ENCODE measurements at places on chromosomes 5 and 9.

- DNase-seq = no peak
Measured at GRCh38 chr9:136239135-136239982, 6.3 kb downstream of the QSOX2 start.

GRCh38 chr5:176536132-176536901 is 885 bp downstream of the RNF44 start:
- no peak for DNase-seq

GRCh38 chr9:98207606-98208005 is 15.2 kb upstream of the CORO2A start:
- DNase-seq = no peak

- no peak for DNase-seq
Measured at GRCh38 chr5:141760193-141760592, 78.2 kb upstream of the ARAP3 start.

GRCh38 chr9:126700296-126700695 is 86.6 kb downstream of the LMX1B start:
- no peak for DNase-seq

- no peak for DNase-seq
Measured at GRCh38 chr5:154386952-154387629, 58.7 kb upstream of the SAP30L start.

DNA sequence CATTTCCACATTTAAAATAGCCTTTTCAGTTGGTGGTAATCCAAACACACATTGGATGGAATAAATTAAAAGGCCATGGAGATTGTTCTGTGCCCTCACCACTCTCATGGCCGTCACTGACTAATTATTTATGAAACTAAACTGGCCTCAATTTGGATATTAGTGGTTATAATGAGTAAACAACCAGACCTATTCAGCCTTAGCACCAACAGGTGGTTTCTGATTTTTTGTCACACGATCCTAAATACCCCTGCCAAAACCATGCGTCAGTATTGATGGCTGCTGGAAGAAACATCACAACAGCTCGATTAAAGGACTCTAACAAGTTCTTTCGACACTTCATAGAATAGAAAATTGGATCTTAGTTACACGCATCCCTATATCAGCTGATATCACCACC is 276.0 kb upstream of the DAP start:
- DNase-seq = no peak

GRCh38 chr5:79070350-79070667 is 742 bp downstream of the BHMT2 start:
- DNase-seq = no peak

DNA sequence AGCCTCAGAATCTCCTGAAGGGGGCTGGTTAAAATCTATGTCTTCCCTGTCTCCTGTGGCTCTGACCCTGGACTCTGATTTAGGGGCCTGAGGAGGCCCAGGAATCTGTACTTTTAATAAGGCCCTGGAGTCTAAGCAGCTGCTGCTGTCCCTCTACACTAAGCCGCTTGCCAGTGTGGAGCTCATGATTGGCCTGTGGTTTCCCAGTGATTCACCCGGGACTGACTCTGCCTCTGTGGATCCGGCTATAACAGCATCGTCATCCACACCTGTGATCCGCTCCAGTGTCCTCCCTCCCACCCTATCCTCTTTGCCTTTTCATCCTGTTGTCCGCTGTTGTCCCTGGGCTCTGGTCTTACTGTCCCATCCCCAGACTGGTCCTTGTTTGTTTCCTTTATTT is 3.7 kb downstream of the SLC31A2 start:
- DNase-seq = no peak

- DNase-seq = no peak
Measured at GRCh38 chr5:171513591-171513990, 94.1 kb downstream of the FGF18 start.

- no peak for DNase-seq
Measured at GRCh38 chr5:207599-207998, 10.4 kb downstream of the CCDC127 start.

DNA sequence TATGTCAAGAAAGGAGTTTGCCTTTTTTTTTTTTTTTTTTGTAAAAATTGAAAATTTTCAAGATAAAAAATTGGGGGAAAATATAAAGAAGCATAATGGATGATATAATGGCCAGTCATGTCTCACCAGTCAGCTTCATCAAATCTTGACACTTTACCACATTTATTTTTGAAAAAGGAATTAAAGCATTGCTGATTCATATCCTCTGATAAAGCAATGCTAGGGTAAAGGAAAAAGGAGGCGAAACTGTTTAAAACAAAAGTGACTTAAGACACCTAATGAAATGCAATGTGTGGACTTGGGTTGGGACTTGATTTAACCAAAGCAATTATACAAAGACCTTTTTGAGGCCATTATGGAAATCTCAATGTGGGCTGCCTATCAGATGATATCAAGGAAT is 208.5 kb downstream of the ARHGAP26 start:
- DNase-seq = no peak

DNA sequence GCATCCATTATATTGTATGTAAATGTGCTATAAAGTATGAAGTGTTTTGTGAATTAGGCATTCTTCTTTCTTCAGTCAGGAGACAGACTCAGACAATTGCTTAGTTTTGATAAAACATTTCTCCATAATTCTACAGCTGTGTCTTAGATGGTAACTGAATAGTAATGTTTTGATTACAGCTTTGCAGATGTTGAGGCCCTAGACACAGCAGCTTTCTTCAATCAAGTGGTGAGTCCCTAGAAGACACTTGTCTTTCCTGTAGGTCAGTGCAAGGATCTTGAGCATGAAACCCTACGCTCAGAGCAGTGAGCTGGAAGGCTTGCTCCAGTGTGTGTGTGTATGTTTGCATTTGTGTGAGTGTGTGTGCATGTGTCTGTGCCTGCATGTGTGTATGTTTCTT is 46.8 kb upstream of the CD180 start:
- no peak for DNase-seq

DNA sequence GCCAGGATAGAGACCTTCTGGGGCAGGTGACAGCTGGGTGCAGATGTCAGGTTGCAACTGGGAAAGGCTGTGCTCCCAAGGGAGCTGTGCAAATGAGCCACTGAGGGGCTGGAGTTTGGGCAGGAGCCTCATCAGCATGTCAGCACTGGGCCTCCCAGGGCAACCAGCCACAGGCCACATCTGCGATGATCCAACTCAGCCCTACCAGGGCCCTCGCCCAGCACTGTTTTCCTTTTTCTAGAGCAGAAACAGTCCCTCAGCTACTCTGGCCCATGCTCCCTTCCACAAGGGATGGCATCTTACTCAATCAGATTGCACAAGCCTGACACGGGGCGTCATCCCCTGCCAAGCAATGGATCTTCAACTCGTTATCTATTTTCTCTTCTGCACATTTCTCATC is 24.8 kb downstream of the NIPAL4 start:
- DNase-seq = no peak

GRCh38 chr9:98791608-98792490 is 4.5 kb downstream of the ANKS6 start:
- DNase-seq = no peak

GRCh38 chr5:132459031-132459982 is 31.3 kb downstream of the IRF1 start:
- DNase-seq = no peak

DNA sequence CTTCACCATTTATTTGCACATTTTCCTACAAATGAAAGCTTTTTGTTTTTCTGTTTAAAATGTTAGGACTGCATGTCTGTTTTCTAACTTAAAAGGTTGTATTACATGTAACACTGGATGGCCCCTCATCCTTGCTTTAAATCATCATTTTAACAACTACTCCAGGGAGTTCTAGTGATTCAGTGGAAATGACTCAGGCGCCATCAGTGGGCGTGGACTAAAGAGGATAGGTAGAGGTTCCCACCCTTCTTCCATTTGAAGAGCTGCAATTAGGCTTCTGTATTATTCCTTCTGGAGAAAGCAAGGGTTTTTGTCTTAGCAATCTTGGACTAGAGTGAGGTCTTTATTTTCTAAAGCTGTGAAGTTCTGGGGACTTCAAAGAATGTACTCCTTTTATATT is 213.7 kb downstream of the TMEM38B start:
- DNase-seq = no peak

- no peak for DNase-seq
Measured at GRCh38 chr5:1781726-1782384, 17.8 kb downstream of the MRPL36 start.

GRCh38 chr5:97111004-97111403 is 31.4 kb downstream of the LIX1 start:
- no peak for DNase-seq

GRCh38 chr9:127878001-127878651 is 651 bp upstream of the AK1 start:
- DNase-seq = no peak

DNA sequence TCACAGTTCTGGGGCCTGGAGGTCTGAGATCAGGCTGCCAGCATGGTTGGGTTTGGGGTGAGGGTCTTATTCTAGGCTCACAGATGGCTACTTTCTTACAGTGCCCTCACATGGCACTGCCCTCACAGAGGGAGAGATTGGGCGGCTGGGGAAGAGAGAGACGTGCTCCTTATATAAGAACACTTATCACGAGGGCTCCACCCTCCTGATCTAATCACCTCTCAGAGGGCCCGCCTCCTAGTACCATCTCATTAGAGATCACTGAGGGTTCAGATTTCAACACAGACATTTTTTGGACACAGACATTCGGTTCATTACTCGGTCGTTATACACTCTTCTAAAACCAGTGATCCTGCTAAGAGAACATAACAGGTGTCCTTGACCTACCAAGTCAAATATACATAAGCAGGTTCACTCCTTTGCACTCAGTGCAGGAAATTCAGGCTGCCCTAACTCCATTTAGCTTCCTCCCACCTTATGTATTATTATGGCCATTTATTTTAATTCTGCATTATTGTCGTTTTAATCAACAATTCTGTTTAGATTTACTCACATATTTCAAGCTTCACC is 121.7 kb downstream of the ICE1 start:
- DNase-seq = no peak

GRCh38 chr9:124415852-124416484 is 726 bp upstream of the PSMB7 start:
- DNase-seq = no peak

- no peak for DNase-seq
Measured at GRCh38 chr5:66151030-66151429, 6.9 kb downstream of the SREK1 start.

- DNase-seq = no peak
Measured at GRCh38 chr5:177314376-177315342, 3.0 kb upstream of the MXD3 start.

DNA sequence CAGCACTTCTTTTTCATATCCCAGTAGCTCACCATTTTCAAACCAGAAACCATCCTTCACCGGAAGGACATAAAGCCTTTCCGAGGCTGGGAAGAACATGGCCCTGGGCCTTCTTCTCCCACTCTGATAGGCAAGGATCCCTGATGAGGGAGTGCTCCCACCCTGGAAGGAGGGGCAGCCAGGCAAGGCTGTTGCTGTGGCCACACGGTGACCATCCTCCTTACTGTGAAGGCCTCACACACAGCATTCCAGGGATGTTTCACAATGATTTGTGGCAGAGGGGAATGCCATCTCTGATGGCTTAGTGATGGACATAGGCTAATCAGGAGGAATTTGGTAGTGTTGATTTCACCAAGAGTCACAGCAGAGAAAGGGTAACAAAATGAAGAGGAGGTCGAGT is 130.7 kb downstream of the ADAMTS12 start:
- no peak for DNase-seq

DNA sequence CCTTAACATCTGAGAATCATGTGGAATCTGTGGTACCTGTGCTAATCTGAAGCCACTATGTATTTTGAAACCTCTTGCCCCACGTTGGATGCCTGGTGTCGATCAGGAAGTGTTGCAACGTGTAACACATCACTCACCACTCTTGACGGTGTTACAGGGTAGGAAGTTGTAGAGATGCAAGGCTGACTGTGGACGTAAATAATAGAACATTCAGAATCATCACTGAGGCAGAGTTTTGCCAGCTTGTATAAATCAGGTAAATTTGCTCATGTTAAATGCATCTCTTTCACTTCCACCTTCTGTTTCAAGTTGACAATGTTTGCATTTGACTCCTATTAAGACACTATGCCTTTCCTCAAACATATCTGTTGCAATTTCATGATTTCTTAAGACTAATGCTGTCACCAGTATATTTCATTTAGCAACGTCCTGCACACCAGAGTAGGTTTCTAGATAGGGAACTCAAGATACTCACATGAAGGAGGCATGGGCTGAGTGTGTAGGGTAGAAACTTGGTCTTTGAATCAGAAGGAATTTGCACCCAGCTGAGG is 38.1 kb downstream of the BASP1 start:
- no peak for DNase-seq

DNA sequence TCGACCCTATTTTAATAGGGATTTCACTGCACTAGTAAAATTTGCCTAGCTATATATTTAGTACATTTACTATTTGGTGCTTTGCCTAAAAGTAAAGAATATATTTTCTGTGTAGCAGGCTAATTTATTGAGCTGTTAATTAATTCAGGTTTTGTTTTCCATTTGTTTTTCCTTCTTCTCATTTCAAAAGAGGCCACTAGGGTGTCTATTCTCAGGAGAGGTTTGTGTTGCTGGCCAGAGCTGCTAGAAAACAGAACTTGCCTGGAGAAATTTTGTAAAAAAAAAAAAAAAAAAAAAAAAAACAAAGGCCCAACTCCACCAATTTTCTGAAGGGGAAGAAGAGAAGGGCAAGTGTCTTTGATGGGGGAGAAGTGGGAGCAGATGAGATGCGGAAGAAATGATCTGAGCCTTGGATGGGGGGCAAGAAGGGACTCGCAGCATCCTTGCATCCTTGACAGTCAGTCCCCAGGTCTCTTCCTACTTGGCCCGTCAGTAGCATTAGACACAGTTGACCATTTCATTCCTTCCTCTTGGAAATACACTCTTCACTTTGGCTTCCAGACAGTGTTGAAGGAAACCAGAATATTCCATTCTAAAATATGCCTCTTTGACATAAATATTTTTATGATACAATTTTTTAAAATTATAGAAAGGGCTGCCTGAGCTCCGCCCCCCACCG is 318.5 kb downstream of the TRPM3 start:
- no peak for DNase-seq

DNA sequence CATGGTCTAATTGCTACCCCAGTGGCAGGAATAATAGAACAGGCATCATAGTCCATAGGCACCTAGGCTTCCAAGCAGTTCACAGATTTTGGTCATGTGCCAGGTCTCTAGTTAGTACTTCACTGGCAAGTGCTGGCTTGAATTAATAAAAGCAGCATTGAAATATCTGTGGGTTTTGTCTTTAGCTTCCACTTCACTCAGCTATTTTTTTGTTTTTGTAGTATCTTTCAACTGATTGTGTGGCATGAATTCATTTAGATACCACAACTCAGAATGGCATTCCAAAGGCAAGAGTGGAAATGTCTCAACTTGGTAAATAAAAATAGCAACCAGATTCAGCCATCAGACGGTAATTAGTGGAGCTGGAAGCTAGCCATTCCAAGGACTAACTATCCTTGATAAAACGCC is 27.9 kb upstream of the ITGA2 start:
- DNase-seq = no peak

- no peak for DNase-seq
Measured at GRCh38 chr9:129567842-129568559, 52.9 kb downstream of the C9orf50 start.

Measured in activated CD8-positive, alpha-beta memory T cell treated with anti-CD3 and anti-CD28 coated beads for 1 hour (primary cell).